Breast epithelium (tissue), 4 donors: ENCODE measurements at places on chromosomes 1 and 21.

DNA sequence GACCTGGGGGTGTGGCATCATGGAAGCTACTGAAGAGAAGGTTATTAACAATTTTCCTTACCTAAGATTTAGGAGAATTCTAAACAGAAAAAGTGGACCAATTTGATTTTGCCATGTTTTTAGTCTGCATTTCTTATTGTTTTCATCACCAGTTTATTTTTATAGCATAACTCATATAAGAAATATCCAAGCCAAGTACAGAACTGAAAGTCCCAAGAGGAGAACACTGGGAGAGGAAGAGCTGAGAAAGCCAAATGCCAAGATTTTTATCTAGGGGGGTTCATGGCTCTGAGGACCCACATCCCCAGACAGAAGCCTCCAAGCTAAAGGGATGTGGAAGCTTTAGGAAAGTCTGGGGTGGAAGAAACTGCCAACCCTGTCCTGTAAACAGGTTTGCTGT, 109.4 kb upstream of the DUSP10 start:
- no peak for DNase-seq
- no peaks in the 10 kb centered on the region for H3K27me3 ChIP-seq
- H3K4me1 ChIP-seq, result no peaks in the 10 kb centered on the region
- no peaks in the 10 kb centered on the region for H3K36me3 ChIP-seq
- H3K4me3 ChIP-seq, result no peak overlapping the region

DNA sequence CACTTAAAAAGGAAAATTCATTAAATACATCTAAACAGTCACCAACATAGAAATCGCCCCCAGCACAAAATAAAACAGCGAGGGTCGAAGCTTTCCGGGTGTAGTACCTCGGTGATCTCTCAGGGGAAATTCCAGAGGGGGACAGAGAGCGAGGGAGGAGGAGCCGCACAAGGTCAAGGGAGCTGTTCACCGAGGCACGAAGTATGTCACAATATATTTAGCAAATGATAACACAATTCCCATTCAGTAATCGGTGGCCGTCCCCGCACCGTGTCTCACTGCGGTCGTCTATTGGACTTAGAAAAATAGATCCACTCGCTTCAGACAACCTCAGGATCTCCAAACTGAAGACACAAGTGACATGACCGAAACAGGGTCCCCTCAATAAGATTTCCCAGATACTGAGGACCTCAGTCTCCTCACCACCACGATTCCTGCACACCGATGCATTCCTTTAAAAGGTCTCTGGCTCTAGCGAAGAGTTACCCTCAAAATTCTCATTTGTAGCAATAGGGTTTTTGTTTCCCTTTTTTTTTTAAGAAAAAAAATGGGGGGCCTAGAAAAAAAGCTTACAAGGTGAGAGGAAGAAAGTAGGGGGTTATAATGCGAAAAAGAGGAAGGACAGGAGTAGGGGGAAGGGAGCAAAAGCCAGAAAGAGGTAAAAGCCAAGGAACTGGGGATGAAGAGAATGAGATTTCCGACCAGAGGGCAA, 1.1 kb downstream of the LPGAT1 start:
- H3K36me3 ChIP-seq, result no peaks in the 10 kb centered on the region
- DNase-seq, result no peak
- H3K4me3 ChIP-seq, result peak overlapping the region; percentile 93
- peak overlapping the region; percentile 86 for H3K27ac ChIP-seq
- no peaks in the 10 kb centered on the region for H3K27me3 ChIP-seq

- no peaks in the 10 kb centered on the region for H3K36me3 ChIP-seq
- no peaks in the 10 kb centered on the region for H3K27me3 ChIP-seq
- no peaks in the 10 kb centered on the region for H3K4me1 ChIP-seq
- no peak for DNase-seq
Measured at GRCh38 chr1:236377832-236378535, 16.1 kb upstream of the EDARADD start.

DNA sequence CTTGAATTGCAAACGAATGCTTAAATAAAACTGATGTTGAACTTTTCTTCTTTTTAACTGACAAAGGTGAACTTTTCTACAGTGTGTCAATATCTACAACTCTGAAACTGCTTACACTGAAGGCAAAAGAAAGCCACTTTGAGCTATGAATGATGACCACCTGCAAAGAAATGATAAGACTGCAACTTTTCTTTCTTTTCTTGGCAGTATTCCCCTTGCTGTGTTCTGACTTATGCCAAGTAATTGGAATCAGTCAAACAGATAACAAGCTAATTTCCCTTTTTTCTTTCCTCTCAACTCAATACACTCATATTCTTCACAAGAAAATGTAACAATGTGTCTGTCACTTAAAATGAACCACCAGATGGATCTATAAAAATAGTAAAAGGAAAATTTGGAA, 588.1 kb upstream of the BRINP3 start:
- DNase-seq, result no peak
- H3K4me1 ChIP-seq, result no peaks in the 10 kb centered on the region
- no peak overlapping the region for H3K4me3 ChIP-seq
- no peak overlapping the region for H3K27ac ChIP-seq
- no peaks in the 10 kb centered on the region for H3K27me3 ChIP-seq
- H3K36me3 ChIP-seq, result no peaks in the 10 kb centered on the region

DNA sequence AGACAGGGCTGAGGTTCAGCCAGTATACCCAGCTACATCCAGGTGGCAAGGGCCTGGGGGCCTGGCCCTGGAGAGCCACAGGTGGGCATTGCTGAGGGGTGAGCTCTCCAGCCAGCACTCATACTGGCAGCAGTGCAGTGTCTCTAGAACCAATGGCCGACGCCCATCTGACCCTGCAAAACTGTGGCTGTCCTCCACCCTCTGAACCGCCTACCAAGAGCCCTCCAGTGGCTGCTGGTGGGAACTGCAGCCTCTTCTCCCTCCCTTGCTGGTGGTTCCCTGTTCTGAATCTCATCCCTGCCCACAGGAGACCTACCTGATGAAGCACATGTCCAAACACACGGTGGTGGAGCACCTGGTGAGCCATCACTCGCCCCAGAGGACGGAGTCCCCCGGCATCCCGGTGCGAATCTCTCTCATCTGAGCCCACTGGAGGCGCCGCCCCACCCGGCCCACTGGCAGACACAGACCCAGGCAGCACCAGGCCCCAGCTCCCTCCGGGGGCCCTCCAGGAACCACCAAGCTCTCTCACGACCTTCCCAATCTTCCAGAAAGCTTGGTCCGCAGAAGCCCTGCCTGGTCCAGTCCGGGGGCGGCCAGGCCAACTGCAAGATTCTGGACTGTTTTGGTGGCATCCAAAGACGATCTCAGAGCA, 22.1 kb downstream of the A3GALT2 start:
- H3K27me3 ChIP-seq, result no peaks in the 10 kb centered on the region
- peak overlapping the region; percentile 39 for H3K27ac ChIP-seq
- no peak overlapping the region for H3K4me3 ChIP-seq
- H3K4me1 ChIP-seq, result no peaks in the 10 kb centered on the region

GRCh38 chr1:230797942-230798365, 50.8 kb downstream of the CAPN9 start:
- DNase-seq, result peak; percentile 45
- H3K36me3 ChIP-seq, result no peaks in the 10 kb centered on the region
- no peaks in the 10 kb centered on the region for H3K4me1 ChIP-seq
- H3K27ac ChIP-seq, result no peak overlapping the region
- no peak overlapping the region for H3K4me3 ChIP-seq
- H3K27me3 ChIP-seq, result no peaks in the 10 kb centered on the region

DNA sequence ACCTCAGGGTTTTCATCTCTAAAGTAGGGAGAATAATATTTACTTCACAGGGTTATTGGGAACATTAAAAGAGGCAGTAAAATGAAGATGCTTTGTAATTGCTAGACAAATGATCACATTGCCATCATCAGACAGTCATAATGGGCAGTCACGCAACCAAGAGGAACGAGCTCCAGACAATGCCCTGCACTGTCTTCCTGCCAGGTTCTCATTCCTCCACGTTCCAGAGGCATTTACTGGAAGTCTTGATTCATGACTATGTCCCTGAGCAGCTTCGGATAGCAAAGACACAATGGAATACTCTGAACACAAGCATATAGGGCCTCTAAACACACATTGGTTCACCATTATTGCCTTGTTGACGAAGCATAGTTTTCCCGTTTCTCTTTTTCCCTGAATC, 389.7 kb downstream of the NTNG1 start:
- H3K4me3 ChIP-seq, result no peak overlapping the region
- H3K27me3 ChIP-seq, result no peaks in the 10 kb centered on the region
- H3K4me1 ChIP-seq, result no peaks in the 10 kb centered on the region

- no peak overlapping the region for H3K4me3 ChIP-seq
- DNase-seq, result peak; percentile 11
- H3K4me1 ChIP-seq, result no peaks in the 10 kb centered on the region
- H3K27ac ChIP-seq, result peak overlapping the region; percentile 69
- H3K27me3 ChIP-seq, result no peaks in the 10 kb centered on the region
- peaks cover 7% of the 10 kb centered on the region for H3K36me3 ChIP-seq
Measured at GRCh38 chr1:15937706-15938168, 38.2 kb downstream of the ZBTB17 start.

DNA sequence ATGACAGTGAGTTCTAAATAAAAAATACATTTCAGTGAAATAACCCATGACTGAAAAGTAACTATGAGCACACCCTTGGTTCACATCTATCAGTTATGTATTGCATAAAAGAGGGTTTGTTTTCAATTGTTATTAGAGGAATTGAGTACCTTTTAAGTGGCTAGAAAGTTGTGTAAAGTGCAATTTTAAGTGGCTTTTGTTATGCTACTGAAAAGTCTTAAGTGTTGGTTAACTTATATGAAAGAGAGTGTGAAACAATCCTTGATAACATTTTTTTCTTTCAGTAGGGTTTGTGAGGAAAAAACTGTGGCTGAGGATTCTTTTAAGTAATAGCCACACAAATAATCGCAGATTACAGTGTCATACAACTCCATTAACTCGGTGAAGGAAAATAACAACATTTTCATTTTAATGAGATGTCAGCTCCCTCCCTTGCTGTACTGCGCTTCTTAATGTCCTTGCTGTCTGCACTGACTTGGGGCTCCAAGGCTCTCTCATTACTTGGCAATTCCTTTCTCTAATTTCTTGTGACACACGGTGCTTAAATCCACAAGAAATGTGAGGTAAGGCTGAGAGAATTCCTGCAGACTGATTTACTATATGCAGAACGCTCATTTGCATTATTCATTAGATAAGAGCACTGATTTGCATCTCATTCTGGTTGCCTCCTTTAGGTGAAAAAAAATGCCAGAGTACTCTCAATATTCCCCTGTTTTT, 40.6 kb downstream of the NTNG1 start:
- no peaks in the 10 kb centered on the region for H3K4me1 ChIP-seq
- H3K36me3 ChIP-seq, result no peaks in the 10 kb centered on the region
- no peak for DNase-seq
- H3K4me3 ChIP-seq, result no peak overlapping the region

- H3K4me3 ChIP-seq, result no peak overlapping the region
- H3K36me3 ChIP-seq, result no peaks in the 10 kb centered on the region
- no peaks in the 10 kb centered on the region for H3K4me1 ChIP-seq
- no peak for DNase-seq
- no peaks in the 10 kb centered on the region for H3K27me3 ChIP-seq
Measured at GRCh38 chr1:81155131-81155530, 645.6 kb upstream of the ADGRL2 start.

GRCh38 chr1:19888112-19888511, 5.9 kb downstream of the OTUD3 start:
- no peak for DNase-seq
- no peaks in the 10 kb centered on the region for H3K36me3 ChIP-seq
- peaks cover 10% of the 10 kb centered on the region for H3K4me1 ChIP-seq
- H3K27ac ChIP-seq, result peak overlapping the region; percentile 5
- no peaks in the 10 kb centered on the region for H3K27me3 ChIP-seq

DNA sequence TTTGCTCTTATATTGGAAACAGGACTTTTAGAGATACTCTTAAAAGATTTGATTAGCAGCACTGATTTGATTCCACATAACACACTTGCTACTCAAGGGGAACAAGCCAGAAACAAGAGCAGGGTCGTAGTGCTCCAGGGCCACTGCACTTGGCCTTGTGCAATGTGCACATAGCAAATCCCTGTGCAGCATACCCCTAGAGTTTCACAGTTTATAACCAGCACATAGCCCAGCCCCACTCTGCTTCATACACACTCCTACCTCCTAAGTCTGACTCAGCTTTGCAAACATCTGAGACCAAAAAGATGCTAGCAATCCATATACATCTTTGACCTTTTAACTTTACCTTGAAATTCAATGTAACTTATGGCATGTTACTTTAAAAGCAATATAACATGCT, 157.6 kb downstream of the VAV3 start:
- no peaks in the 10 kb centered on the region for H3K4me1 ChIP-seq
- no peaks in the 10 kb centered on the region for H3K36me3 ChIP-seq
- H3K4me3 ChIP-seq, result no peak overlapping the region
- no peaks in the 10 kb centered on the region for H3K27me3 ChIP-seq
- H3K27ac ChIP-seq, result no peak overlapping the region

DNA sequence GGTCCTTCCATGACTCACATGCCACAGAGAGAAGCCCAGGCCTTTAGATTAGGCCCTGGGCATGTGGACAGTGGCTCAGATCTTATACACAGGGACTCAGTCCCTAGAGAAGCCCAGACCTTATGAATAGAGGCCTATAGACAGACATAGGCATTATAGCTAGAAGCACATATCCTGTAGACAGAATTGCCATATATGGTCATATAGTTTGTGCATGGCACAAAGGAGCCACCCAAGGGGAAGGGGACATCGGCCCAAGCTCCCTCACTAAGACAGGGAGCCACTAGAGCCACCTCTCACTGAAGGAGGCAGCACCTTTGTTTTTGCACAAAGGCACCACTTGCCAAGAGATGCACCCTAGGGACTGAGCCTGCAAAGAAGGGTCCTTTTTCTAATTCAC, 2.3 kb upstream of the EFNA3 start:
- H3K4me3 ChIP-seq, result no peak overlapping the region
- H3K4me1 ChIP-seq, result peaks cover 25% of the 10 kb centered on the region
- no peaks in the 10 kb centered on the region for H3K27me3 ChIP-seq
- H3K27ac ChIP-seq, result no peak overlapping the region
- no peaks in the 10 kb centered on the region for H3K36me3 ChIP-seq
- no peak for DNase-seq

- DNase-seq, result no peak
- no peaks in the 10 kb centered on the region for H3K36me3 ChIP-seq
- H3K27me3 ChIP-seq, result no peaks in the 10 kb centered on the region
- H3K4me3 ChIP-seq, result no peak overlapping the region
- no peak overlapping the region for H3K27ac ChIP-seq
Measured at GRCh38 chr21:16069178-16070112, 339.7 kb downstream of the USP25 start.

DNA sequence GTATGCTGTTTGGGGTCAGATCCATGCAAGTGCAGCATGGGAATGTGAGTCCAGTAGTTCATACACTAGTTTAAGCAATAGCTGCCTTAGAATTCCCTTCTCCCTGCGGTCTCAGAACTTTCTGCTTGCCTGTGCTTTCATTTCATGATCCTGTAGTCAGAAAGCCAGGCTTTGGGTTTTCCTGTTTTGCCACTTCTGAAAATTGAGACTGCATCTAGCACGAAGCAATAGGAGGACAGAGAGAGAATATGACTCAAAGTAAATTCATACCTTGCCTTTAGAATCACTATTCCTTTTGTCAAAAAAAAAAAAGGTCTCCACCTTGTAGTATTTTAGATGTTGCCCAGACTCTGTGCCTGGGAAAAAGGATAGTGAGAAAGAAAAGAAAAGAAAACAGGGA, 161.2 kb upstream of the SNX7 start:
- H3K4me3 ChIP-seq, result no peak overlapping the region
- DNase-seq, result no peak
- no peak overlapping the region for H3K27ac ChIP-seq
- no peaks in the 10 kb centered on the region for H3K36me3 ChIP-seq

- no peak overlapping the region for H3K4me3 ChIP-seq
- no peak overlapping the region for H3K27ac ChIP-seq
- H3K27me3 ChIP-seq, result no peaks in the 10 kb centered on the region
- no peaks in the 10 kb centered on the region for H3K36me3 ChIP-seq
Measured at GRCh38 chr1:246111570-246111969, 395.5 kb downstream of the SMYD3 start.
